ENCODE measurements at places on chromosomes 4 and X.
A peak's percentile ranks its signal among the peaks of the same experiment; 100 is the strongest.

DNA sequence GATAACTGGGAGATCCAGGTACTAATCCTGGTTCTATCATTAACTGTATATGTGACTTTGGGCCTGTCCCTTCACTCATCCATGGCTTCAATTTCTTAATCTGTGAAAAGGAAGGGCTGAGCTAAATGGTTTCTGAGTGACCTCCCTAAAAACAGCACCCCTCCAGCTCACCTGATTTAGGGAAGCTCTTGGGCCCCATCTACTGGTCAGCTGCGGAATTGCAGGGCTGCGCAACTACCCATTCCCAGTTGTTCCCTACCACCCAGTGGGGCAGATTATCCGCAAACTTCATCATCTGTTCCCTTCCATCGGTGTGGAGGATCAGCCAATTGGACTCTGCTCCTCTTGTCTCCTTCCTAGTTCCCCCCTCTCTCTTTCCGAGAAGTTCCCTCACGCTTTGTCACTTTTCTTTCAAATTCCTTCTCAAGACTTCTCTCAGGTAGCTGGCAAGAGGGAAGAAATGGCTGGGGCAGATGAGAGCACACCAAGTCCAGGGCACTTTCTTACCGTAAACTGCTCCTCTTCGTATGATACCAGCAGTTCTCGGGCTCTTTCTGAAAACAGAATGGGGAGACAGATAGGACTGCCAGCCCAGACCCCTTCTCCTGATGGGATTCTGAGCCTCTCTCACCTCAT lies 5.8 kb downstream of the LAS1L start:
- peak; percentile 2 for DNase-seq

- no peak for DNase-seq
Observed at GRCh38 chrX:2512501-2512900, 11.7 kb upstream of the DHRSX start.

DNA sequence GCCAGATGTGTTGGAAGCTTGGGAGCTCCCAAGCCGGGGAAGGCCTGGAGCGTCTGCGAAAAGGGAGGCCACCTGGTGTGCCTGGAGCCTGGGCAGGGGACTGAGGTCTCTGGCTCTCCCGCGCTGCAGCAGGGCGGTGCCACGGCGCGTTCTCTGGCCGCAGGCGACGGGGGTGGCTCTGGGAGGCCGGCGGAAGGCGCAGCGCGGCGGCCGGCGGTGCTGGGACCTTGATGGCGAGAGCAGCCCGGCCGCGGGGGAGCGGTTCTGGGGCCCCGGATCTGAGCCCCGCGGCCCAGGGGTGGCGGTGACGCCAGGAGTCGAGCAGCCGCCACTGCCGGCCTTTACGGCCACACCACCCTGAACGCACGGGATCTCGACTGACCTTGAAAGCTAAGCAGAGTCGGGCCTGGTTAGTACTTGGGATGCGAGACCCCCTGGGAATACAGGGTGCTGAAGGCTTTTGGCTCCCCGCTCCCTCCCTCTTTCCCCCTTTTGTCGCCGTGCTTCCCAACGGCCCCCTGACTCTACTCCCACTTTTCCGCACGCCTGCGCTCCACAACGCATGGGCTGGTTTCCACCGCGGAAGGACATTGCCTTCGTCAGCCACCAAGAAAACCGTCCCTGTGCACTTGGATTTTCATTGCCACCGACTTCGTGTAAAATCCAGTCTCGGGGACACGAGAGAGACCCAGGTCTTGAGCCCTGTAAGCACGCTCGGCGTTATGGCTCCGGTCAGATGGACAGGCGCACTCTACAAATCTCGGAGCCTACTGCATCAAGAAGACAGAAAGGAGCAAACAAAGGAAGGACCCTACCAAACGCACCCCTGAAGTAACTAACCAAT lies 9.5 kb downstream of the FRG2 start:
- no peak for DNase-seq

- no peak for DNase-seq
Observed at GRCh38 chrX:28675173-28675572, 87.9 kb downstream of the IL1RAPL1 start.

GRCh38 chr4:14926368-14926767 lies 75.9 kb upstream of the CPEB2 start:
- DNase-seq: no peak

DNA sequence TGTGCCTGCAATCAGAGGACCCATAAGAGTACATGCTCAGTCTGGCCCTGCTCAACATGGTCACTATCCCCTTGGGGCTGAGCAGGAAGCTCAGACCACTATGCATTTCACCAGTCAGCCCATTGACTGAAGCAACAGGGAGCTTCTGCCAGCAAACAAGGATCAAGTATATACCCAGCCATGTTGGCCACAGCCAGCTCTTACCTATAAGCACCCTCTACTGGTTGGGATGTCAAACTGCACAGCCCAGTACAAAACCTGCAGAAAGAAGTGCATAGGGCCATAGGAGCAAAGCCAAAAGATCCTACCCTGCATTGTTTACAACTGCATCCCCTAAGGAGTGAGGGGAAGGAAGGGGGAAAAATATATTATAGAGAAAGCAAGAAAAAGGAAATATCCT lies 214.4 kb upstream of the CPEB2 start:
- DNase-seq: no peak

DNA sequence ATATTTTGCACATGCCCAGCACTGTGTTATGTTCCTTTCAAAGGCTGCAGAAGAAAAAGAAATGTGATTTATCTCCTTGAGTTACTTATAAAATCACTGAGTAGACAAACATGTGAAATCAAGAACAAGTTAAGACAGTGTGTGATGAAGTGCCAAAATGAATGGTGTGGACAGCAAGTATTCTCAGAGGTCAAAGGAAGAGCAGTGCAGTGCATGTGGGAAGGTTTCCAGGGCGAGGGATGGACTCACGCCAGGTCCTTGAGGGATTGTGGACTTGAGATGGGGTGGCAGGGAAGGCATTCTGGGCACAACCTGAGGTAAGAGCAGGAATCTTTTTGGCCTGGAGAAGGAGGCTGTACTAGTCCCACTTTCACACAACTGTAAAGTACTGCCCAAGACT lies 115.5 kb downstream of the FNIP2 start:
- no peak for DNase-seq

DNA sequence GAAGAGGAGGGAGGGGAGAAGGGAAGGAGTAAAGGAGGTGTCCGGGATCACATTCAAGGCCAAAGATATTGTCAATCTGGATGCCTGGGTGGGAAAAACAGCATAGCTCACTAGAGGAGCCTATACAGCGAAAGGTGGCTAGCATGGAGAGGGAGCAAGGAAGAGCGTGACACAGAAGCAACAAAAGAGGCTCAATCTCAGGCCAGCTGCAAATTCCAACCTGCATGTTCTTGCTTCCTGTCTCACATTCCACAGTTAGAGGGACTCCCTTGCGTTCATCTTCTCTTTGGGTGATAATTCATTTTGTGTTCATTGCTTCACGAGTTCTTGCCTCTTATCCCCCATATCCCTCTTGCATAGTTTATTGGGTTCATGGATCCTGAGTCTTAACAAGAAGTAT lies 3.0 kb upstream of the CLNK start:
- DNase-seq: no peak

DNA sequence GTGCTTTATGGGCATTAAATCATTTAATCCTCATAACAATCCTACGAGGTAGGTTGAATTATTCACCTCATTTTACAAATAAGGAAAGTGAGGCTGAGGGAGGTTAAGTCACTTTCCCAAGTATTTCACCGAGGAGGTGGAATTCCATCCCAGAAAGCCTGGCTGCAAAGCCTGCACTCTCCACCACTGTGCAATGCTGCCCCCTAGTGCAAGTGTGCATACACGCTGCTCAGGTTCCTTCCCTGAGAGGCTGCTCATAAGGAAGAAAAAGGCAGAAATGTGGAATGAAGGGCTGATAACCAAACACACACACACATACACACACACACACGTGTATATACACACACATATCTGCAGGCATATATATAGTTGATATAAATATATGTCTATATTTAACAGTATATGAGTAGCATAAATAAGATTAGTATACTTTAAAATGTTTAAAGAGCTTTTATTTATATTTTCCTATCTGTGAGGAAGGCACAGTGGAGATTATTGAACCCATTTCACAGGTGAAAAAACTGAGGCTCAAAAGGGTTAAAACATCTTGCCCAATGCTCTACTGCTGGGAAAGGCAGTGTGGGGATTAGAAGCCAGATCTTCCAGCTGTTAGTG lies 714.5 kb upstream of the TENM3 start:
- DNase-seq: peak; percentile 52

DNA sequence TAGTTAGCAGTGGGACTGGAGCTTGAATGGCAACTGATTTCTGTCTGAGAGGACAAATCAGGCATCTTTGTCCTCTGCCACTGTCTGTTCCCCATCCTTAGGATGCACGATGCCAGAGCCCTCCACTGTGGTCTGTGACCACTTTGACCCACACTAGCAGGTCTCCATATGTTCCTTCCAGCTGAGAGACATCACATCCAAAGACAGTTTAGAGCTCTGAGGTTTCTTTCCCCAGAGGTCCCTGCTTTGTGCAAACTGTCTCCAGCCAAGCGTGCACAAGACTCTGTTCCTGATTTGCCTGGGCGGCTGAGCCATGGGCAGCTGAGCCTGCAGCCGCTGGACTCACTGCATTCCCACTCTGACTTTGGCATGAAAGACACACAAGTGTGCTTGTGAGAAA lies 98.0 kb downstream of the PTTG2 start:
- DNase-seq: no peak

GRCh38 chrX:150635952-150636351 lies 57.2 kb upstream of the MTMR1 start:
- DNase-seq: no peak

- DNase-seq: no peak
Observed at GRCh38 chr4:140777386-140777785, 21.2 kb upstream of the TBC1D9 start.

GRCh38 chrX:20442597-20442996 lies 175.9 kb upstream of the RPS6KA3 start:
- DNase-seq: peak; percentile 87

GRCh38 chrX:55815546-55815945 lies 98.0 kb downstream of the RRAGB start:
- no peak for DNase-seq

GRCh38 chr4:48654015-48654664 lies 125.9 kb downstream of the FRYL start:
- DNase-seq: no peak

- no peak for DNase-seq
Observed at GRCh38 chr4:99552872-99553271, 11.0 kb downstream of the TRMT10A start.

DNA sequence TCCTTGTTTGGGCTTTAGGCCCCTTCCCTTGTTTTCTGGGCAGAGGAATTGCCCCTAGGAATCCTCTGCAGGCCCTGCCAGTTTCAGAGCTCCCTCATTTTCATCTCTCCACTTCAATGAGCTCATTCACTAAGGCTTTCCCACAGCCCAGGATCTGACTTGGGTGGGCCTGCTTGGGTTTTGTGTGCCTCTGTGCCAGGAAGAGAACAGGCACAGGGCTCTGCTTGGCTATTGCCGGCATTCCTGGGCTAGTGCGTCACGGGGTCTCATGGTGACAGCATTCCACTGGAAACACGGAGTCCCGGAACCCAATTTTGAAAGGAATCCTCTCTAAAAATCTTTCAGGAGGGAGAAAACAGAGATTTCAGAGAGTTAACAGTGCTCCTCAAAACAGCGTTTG lies 150.5 kb downstream of the VCX3A start:
- DNase-seq: no peak

Data from NCI-H2107 (cell line).